ENCODE measurements at places on chromosomes 11 and 22.
A peak's percentile ranks its signal among the peaks of the same experiment; 100 is the strongest.

- DNase-seq: no peak
Measured at GRCh38 chr22:29208879-29209623, 3.4 kb downstream of the EMID1 start.

DNA sequence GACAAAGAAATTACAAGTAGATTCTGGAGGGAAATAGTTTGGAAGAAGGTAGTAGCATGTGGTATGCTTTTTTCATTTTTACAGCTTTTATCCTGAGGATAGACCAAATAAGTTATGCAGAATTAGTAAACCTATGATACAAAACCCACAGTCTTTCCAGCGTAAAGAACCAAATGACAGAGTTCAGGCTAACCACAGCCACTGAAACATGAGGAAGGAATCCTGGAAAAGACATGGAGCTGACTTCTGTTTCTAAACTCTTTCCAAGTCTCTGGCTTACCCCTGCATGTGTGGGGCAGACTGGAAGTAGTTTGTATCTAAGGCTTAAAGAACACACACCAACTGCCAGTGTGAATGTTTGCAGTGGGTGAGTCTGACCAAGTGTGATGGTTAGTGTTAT, 258.4 kb upstream of the TENM4 start:
- no peak for DNase-seq

GRCh38 chr11:68128682-68129327, 7.6 kb upstream of the CHKA start:
- DNase-seq: peak; percentile 64

DNA sequence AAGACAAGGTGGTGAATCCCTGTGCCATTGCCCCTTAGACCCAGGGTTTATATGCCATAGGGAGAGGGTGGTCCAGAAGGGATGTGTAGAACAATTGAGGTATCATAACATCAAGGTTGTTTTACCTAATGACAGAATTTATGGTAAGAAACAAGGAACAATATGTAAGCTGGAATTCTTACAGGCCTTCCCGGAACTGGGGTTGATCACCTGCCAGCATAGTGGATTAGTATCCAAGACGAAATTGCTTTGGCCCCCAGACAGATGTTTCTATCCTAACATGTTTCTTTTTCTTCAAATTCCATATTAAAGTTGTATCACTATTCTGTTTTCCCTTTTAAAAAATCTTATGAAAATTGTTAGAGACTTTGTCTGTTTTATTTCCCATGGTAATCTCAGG, 343.8 kb upstream of the ANO3 start:
- DNase-seq: no peak

DNA sequence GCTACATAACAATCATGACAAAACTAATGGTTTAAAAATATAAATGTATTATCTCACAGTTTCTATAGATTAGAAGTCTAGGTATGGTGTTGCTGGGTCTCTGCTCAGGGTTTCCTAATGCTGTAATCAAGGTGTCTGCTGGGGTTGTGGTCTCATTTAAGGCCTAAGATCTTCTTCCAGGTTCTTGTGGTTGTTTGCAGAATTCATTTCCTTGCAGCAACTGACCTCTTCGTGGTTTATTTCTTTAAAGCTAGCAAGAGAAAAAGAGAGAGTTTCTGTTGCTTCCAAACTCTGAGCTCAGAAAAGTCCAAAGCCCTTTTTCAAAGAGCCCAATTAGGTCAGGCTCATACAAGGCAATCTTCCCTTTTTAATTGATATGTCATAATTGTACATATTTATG, 452.7 kb upstream of the CCDC179 start:
- DNase-seq: no peak

DNA sequence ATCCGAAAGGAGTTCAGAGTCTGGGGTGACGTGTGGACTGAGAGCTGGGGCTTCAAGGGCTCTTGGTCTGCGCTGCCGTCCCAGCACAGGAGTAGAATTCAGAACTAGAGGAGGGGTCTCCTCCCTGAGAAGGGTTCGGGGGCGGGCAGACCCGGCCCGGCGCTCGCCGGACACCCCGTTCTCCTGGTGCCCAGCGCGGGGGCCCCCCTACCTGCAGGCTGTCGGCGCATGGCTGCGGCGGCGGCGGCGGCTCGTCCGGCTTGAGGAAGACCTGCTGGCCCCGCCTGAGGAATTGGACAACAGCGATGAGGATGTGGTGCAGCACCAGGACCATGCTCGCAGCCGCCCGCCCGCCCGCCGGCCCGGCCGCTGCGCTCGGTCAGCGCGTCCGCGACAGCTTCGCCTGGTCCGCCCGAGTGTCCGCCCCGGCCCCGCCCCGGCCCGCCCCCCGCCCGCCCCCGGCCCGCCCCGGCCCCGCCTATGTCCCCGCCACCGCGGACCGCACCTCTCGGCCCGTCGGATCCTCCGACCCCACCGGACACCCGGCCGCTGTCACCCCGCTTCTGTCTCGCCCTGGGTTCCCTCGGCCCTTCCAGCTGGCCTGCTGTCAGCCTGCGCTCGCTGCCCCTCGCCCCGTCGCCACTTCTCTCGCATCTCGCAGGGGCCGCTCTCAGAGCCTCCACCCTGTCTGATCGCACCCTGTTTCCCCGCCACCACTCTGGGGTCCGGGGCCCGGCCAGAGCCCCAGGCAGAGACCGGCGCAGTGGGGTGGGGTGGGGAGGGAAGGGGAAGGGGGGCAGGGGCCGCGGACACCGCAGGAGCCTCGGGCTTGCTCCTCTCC, 32.0 kb downstream of the PDE2A start:
- peak; percentile 16 for DNase-seq

- no peak for DNase-seq
Measured at GRCh38 chr22:47417699-47418098, 655.2 kb downstream of the TBC1D22A start.

DNA sequence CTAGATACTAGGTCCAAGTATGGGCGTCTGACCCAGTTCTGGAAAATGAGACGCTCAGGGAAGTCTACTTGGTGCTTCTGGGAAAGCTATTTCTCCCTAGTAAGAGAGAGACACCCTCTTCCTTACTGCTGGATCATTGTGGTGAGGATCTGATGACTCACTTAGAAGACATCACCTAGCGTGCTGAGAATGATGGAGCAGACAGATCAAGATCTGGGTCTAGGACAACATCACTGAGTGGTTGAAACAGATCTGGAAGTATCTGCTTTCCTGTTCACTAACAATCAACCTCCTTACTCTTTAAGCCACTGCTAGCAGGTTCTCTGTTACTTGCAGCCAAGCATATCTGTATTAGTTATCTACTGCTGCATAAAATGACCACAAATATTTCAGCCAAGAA, 38.3 kb upstream of the HMGXB4 start:
- peak; percentile 72 for DNase-seq

- DNase-seq: no peak
Measured at GRCh38 chr22:50403701-50404101, 60.6 kb downstream of the PPP6R2 start.

- DNase-seq: peak; percentile 49
Measured at GRCh38 chr11:106480581-106481190, 403.2 kb downstream of the AASDHPPT start.

DNA sequence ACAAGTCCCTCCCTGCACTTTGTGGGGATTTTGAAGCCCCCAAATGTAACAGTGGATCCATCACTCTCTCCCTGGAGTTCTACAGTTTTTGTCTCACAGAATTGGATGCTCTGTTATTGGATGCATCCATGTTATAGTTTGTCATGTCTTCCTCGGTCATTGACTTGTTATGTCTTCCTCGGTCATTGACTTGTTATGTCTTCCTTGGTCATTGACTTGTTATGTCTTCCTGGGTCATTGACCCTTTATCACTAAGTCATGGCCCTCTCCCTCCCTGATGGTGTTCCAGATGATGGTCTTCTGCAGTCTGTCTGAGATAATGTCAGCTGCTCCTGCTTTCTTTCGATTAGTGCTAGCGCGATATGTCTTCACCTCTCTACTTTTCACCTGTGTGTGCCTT, 981.5 kb downstream of the BRD1 start:
- DNase-seq: no peak

- peak; percentile 44 for DNase-seq
Measured at GRCh38 chr11:706957-707816, 1.2 kb downstream of the EPS8L2 start.

- DNase-seq: peak; percentile 48
Measured at GRCh38 chr11:112277941-112278340, 17.3 kb upstream of the PLET1 start.

- peak; percentile 92 for DNase-seq
Measured at GRCh38 chr11:94781837-94782236, 13.7 kb downstream of the AMOTL1 start.

DNA sequence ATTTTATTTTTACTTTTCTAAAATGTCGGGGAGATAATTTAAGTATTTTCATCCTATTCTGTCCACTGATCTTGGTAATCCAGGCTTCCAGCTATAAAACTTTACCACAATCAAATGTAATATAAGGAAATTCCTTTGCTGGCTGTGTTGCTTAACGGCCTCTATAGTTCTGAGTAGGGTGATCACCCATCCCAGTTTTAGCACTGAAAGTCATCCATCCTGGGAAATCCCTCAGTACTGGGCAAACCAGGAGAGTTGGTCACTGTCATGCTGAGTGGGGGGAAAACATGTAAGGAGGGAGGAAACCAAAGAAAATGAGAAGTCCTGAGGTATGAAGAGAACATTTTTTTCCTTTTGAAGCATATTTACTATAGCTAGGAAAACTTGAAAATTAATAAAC, 12.8 kb upstream of the BACE1-AS start:
- DNase-seq: no peak

DNA sequence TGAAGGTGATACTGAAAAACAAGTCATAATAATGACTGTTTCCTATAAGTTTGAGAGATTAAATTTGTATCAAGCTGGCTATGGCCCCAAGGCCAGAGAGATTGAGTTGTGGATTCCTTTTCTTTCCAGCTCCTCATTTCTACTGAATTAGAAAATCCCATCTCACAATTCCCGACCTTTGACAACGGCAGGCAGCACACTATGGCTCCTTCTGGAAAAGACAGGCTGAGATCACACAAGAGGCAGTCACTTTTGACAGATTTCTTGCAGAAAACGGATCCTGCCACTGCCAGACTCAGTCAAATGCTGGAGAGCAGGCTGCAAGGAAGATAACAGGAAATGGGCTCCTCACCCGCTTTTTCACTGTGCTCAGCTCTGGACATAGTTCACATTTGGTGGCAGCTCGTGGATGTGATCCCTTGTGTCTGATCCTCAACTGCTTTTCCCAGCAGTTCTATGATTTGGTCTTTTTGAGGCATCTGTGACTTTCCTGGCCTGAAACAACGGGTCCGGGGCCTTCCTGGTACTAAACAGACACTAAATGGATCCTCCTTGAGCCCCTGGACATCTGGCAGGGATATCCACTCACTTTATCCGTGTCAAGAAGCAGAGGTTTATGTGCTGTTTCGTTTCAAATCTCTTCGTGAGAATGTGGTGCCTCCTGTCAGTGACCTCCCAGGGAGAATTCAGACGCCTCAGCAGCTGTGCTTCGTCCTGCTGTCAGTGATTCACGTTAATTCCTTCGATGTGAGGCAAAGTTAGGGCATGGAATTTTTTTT, 26.1 kb upstream of the RTL6 start:
- peak; percentile 95 for DNase-seq

GRCh38 chr22:23313791-23314567, 133.7 kb downstream of the BCR start:
- no peak for DNase-seq

- no peak for DNase-seq
Measured at GRCh38 chr22:24954114-24954463, 1.6 kb downstream of the KIAA1671 start.

DNA sequence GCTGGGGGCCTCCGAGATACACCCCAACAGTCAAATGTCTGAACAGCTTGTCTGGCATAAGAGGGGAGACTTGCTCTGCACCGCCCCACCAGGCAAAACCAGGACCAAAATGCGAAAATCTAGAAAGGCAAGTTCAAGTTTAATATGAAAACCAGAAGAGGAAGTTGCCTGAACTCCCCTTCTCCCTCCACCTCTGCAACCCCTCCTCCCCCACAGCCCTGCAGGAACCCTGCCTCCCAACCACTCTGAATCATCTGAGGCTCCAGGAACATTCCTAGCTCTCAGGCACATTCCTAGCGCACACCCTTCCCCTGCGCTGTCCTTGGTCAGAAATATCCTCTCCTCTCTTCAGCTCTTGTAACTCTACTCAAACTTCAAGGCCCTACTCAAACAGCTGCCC, 36.7 kb downstream of the ISX start:
- peak; percentile 29 for DNase-seq

GRCh38 chr11:86237267-86237804, 7.2 kb upstream of the EED start:
- no peak for DNase-seq

DNA sequence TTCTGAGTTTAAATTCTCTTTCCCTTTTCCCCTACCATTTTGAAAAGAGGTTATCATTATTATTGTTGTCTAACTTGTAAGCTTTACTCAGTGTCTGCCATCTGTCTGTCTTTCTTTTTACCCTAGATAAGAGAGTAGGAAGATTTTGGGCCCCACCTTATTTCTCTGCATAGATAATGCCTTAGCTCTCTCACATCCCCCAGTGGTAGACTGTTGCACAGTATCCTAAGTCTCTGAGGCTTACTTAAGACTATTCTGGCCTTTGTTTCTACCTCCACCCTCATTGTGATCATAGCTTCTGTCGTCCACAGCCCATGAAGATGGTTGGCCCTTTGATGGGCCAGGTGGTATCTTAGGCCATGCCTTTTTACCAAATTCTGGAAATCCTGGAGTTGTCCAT, 3.6 kb upstream of the OR51L1 start:
- DNase-seq: peak; percentile 2

DNA sequence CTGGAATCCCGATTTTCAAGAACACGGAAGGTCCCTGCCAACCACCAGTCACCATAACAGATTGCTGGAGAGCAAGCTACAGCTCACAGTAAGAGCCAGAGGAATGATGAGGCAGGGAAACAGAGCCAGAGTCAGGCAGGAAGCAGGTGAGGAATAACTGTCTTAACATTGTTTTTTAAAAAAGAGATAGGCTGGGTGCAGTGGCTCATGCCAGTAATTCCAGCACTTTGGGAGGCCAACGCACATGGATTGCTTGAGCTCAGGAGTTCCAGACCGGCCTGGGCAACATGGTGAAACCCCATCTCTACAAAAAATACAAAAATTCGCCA, 13.5 kb upstream of the CASTOR1 start:
- no peak for DNase-seq

DNA sequence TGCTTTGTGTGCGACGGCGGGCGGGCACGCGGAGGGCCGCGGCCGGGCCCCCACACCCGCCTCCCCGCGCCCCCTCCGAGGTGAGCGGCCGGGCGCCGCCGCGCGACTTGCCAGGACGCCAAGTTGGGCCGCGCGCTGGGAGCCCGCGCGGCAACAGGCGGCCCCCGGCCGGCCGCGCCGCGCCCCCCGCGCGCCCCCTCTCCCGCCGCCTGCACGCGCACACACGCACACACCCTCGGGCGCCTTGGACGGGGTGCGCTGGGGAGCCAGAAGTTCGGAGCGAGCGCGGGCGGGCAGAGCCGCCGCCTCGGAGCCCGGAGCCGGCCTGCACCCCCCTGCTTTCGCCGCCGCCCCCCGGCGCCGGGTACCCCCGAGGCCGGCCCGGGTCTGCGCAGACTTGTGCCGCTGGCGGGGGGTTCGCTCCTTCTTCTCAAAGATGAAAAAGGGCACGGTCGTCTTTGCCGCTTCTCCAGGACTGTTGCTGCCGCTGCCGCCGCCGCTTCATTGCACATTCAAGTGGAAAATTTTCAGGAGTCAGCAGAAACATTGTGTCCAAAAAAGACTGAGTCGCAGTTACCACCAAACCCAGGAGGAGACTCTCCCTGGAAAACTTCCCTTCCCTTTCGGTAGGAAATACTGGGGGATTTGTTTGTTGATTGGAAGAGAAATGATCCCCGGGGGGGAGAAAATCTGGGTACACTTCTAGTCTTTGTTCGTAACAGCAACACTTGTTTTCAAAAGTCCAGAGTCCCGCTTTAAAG, 895 bp downstream of the TEAD1 start:
- no peak for DNase-seq

All from fibroblast of skin of back (primary cell).